ENCODE measurements at places on chromosomes 1 and 21.
A peak's percentile ranks its signal among the peaks of the same experiment; 100 is the strongest.

DNA sequence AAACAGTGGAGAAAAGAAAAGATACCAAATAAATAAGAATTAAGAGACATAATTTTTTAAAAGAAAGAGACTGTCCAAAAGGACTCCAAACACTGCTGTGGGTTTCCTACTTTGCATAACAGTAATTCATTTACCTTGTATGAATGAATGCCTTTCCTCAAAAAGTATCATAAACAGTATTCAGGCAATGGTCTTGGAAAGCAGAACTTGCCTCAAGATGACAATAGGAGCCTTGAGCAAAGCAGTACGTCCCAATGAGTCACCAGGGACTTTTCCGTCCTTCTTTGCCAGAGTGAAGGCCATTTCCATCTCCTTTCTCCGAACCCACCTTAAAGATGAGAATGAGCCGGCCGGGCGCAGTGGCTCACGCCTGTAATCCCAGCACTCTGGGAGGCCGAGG is 186.4 kb downstream of the ZBTB18 start:
- peak; percentile 36 for DNase-seq

DNA sequence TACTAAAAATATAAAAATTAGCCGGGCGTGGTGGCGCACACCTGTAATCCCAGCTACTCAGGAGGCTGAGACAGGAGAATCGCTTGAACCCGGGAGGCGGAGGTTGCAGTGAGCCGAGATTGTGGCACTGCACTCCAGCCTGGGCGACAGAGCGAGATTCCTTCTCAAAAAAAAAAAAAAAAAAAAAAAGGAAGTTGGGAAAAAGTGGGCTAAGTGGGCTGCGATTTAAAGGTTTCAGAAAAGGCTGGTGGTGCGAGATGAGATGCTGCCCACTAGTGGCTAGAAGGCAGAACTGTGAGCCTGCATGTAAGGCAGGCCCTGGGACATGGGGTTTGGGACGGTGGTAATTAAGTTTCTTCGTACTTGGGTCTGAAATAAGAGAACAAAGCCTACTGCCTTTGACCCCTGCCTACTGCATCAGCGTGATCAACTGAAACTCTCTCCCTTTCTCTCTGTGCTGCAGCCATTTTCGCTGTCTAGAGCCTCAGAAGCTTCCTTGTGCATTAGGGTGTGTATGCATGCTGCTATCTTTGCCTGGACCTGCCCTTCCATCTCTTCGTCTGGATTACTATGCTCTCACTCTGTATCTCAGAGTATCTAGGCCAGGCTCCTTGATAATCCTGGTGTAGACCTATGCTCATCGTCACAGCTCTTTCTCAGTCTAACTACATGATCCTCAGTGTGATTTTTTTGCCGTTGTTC is 12.4 kb downstream of the FMOD start:
- DNase-seq = peak; percentile 73

- DNase-seq = no peak
These were observed 46.1 kb downstream of the ITSN1 start for GRCh38 chr21:33688353-33688752.

DNA sequence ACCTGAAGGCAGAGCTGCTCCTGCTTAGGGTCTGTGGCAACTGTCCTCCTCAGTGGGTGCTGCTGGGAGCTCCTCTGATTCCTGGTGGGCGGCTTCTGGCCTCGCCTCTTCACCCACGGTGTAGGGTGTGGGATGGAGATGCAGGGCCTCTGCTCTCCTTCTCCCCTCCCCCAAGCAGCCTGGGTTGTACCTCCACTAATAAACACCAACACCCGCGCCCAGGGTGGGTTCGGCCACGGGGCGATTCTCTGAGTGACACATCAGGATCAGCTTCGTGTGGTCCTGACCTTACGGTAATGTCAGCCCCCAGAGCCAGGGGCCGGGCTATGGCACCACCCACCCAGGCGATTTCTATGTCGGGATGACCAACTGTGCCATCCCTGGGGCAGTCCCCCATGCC is 23.7 kb downstream of the KRTAP10-1 start:
- DNase-seq = no peak

DNA sequence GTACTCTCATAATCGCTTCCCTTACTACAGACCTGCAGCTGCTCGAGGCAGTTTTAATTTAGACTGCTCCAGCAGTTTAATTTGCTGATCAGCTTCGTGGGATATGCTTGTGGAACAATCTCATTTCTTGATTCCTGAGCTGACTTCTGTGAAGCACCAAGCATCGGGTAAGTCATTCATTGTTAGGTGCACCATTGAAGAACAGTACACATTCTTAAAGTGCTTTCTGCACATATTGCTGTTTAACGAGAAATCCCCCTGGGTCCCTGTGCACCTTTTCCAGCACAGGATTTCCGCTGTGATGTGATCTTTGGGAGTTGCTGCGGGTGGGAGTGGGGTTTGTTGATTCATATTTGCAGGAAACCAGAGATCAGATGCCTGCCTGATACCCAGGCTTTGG is 9.1 kb downstream of the GALNT2 start:
- DNase-seq = no peak

DNA sequence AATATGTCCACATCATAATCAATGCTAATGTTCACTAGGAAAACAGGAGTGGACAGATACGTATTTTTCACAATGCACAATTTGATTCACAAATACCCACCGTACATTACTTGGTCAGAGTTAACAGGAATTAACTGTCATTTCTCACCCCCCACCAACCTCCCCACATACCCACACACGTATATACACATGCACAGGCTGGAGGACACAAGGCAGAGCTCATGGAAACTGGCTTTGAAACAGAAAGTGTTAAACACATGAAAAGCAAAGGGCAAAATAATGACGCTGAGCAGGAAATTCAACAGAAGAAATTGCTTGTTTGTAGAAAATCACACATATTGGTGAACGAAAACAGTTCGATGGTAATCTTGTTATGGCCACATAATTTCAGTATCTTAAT is 188.4 kb upstream of the DMRTA2 start:
- DNase-seq = no peak

All from PC-3 (cell line).